ENCODE measurements at places on chromosomes 3 and 15.

DNA sequence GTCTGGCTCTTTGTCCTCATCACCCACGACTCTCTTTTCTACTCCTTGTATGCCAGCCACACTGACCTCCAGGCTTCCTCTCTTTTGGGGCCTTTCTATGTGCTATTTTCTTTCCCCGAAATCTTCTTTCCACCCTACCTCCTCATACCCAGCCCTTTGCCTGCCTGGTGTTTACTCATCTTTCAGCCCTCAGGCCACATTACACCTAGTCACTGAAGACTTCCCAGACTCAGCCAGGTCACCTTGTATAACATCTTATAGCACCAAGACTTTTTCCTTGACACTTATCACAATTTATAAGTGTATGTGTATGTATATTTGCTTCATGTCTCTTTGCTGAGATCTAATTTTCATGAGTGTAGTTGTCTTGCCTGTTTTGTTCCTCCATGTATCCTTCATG is 396.4 kb downstream of the NLGN1 start:
- DNase-seq, result no peak

- peak; percentile 4 for DNase-seq
Observed at GRCh38 chr3:193292386-193292785, 51.4 kb downstream of the PLAAT1 start.

DNA sequence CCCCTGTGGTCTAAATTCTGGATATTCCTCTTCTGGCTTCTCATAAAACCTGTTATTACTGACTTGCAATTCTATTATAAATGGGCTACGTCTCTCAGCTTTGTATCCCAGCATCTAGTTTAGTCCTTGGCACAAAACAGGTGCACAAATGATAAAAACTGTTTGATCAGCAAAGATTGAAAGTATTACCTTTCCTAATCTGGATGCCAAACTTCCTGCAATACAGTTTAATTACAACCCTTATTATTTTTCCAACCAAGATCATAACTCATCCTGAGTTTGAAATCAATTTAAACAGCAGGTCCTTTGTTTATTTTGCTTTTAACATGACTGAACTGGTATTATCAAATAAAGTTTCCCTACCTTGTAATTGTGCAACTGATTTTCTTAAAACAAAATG is 132.6 kb downstream of the ATP1B3 start:
- no peak for DNase-seq

GRCh38 chr3:79844176-79844575 is 76.4 kb upstream of the ROBO1 start:
- no peak for DNase-seq

DNA sequence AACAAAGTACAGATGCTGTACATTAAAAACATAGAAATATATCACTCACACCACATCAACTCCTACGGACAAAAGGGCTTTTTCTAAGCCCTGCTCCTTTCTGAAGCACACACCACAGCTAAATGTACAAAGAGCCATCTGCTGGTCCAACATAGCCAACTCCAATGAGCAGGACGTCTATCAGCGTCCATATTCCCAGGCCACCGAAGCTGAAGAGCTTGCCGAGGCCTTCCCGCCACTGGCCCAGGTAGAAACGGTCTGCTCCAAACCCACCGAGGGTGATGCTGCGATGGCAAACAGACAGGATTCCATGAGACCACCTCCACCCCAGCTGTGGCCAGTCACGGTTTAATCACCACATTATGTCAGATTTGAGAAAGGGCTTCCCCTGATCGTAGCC is 9.8 kb downstream of the TM2D3 start:
- DNase-seq, result no peak

- no peak for DNase-seq
Observed at GRCh38 chr15:67010898-67011616, 54.3 kb upstream of the SMAD3 start.

DNA sequence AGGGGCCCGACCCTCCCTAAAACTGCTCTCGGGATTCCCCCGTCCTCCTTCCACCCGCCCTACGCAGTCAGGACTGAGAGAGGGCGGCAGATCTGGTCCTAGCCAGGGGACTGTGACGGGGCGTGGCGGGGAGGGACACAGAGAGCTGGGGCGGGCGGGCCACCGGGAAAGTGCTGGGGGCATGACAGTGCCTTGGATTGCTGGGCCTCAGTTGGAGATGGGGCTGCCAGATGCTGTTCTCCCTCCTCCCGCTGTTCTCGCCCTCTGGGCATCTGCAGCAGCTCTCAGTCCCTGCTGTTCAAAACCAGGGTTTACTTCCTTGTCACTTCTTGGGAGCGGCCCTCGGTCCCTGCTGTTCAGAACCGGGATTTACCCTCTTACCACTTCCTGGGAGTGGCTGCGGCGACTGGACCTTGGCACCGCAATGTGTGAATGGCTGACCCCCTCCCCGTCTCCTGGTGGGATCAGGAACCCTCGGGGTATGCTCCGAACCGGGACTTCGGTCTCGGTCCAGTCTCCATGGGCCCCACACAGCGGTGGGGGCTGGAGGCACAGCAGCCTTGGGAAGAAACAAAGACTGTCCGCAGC is 1.8 kb upstream of the RPP25 start:
- DNase-seq, result no peak

DNA sequence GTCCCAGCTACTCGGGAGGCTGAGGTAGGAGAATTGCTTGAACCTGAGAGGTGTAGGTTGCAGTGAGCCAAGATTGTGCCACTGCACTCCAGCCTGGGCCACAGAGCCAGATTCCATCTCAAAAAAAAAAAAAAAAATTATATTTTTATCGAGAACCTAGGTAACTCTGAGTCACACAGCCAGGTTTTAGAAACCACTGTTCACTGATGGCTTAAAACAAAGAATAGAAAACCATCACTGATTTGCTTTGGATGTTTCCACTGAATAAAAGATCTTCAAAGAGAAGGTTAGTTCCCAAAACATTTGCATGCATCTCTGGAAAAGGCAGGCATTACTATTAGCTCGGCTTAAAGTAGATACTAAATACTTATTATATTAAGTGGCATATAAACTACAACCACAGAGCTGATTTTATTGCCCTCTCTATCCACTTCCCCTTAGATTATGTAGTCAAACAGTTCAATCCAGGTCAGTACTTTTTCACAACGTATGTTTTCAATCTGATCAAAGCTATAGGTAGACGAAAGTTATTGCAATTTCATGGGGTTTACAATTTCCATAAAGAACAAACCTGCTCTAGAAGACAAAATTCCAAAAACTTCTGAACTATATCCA is 1.4 kb downstream of the B4GALT4 start:
- no peak for DNase-seq

DNA sequence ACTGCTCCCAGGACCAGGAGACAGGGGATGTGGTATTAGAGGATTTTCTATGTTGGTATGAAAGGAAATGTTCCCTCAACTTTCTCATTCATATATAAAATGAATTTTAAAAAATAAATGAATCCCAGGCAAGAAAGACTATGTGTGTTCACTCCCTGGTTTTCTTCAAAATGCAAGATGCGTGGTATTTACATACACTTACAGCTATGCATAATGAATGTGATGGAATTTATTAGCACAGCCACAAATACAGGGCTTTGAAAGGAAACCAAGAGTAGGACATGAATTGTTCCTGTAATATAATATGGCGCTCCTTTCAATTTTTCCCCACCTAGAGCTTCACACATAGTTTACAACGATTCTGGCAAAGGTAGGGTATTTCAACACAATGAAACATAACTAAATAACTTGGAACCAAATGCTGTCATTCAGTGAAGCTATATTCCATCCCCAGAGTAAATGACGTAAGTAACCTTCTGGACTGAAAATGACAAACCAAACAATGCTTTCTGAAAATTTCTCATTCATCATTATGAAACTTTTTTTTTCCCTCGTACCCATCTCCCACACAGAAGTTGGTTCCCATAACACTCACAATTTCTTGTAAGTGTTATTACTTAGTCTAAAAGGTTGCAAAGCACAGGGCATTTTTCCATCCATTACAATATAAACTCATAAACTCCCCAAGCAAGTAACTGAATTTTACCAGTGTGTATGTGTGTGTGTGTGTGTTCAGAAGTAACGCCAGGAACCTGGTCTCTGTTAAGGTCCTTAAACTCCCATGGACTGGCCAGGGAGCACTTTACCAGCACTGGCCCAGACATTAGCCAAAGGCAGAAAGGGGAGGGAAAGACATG is 41.8 kb downstream of the CBLB start:
- no peak for DNase-seq

DNA sequence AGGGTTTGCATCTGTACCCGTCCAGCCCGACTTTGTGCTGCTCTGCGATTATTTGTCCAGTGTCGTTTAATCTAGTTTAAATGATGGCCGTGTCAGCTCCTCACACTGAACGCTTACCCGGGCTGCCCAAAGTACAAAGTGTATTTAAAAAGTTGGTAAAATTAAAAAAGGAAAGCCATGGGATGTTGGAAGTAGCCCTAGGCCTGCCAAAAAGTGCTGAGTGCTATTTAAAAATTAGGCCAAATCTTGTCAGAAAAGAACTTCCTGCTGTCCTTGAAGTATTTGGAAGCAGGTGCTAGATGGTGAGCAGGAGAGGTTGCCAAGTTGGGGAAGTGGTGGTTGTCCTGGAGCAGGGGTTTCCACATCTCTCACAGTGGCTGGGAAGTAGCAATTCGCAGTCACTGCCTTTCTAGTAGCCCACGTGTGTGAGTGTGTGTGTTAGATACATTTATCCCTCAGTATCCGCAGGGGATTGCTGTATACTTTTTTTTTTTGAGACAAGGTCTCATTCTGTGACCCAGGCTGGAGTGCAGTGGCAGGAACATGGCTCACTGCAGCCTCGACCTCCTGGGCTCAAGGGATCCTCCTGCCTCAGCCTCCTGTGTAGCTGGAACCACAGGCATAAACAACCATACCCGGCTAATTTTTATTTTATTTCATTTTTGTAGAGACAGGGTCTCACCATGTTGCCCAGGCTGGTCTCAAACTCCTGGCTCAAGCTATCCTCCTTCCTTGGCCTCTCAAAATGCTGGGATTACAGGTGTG is 664 bp downstream of the PPCDC start:
- no peak for DNase-seq

GRCh38 chr3:149352556-149352955 is 19.1 kb upstream of the TM4SF18 start:
- DNase-seq, result peak; percentile 48

- no peak for DNase-seq
Observed at GRCh38 chr3:66561367-66561766, 60.5 kb upstream of the LRIG1 start.

- DNase-seq, result peak; percentile 42
Observed at GRCh38 chr3:173586166-173586565, 188.6 kb downstream of the NLGN1 start.

GRCh38 chr3:184864000-184864399 is 52.0 kb downstream of the VPS8 start:
- no peak for DNase-seq

DNA sequence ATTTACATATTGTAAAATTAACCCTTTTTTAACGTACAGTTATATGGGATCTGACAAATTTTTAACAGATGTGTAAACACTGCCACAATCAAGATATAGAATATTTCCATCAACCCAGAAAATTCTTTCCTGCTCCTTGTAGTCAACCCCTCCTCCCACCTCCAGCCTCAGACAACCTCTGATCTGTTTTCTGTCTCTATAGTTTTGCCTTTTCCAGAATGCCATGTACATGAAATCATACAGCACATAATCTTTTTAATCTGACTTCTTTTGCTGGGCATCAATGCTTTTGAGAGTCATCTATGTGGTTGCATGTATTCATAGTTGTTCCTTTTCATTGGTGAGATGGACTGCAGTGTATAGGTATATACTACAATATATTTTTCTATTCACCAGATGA is 153.0 kb downstream of the SMAD6 start:
- no peak for DNase-seq

DNA sequence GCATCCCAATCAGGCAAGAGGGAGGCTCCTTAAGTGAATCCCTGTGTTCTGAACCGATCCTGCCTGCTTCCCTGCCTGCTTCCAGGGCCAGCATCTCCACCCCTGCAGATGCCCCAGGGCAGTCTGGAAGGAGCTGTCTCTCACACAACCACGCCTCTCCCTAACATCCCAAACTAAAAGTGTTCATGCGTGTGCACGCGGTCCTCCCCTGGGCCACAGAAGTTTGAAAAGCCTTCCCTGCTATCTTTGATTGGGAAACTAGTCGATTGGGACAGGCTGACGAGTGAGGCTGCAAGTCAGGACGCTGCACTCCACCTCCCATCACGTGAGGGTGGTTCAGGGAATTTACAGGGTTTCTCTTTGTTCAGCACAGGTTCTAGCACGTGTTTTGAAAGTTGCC is 340.9 kb upstream of the ICE2 start:
- DNase-seq, result no peak

DNA sequence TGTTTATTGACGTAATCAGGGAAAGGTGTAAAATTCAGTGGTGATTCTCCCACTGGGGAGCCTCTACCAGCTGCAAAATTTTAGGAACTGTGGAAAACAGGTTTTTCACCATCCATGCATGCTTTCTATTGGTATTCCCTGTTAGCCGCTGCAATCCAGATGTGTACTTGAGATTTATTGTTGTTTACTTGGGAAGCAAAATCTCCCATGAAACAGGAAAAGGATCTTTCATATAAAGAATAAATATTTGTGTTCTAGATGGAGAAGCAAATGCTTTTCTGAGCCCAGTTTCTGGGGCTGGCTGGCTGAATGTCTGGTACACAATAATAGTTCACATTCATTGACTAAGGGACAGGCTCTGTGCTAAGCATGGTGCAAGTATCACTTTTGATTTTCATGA is 144.6 kb upstream of the RASGRP1 start:
- no peak for DNase-seq

- DNase-seq, result no peak
Observed at GRCh38 chr15:61880084-61880483, 180.2 kb downstream of the VPS13C start.

DNA sequence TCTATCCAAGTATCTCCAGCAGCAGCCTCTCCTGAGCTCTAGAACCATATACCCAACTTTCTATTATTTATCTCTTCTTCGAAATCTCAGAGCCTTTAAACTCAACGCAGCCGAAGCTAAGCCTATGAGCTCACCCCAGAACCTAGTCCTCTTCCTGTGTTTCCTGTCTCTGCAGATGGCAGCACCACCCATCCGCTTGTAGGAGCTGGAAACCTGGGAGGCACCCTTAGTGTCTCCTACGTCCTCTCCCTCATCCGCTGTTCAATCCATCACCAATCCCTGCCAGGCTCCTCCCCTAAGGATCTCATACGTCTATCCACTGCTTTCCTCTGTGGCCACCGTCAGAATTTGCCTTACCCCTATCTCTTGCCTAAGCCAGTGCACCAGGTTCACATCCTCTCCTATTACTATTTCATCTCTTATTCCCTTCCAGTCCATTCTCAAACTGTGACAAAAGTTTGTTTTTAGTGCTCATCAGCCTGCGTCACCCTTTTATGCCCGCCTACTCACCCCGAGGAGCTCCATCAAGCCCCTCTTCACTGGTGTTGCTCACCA is 9.6 kb downstream of the VGLL4 start:
- no peak for DNase-seq

GRCh38 chr3:158801696-158802408 is at the start of gene MFSD1:
MFSD1 (plus strand) TSS chr3:158802054; CDS start chr3:158802153, 99 bp downstream.
- DNase-seq, result peak; percentile 85

GRCh38 chr15:29676961-29677402 is 145.3 kb downstream of the TJP1 start:
- DNase-seq, result peak; percentile 63

GRCh38 chr3:52730681-52731080 is 24.8 kb downstream of the SPCS1 start:
- DNase-seq, result no peak

Measured in NCI-H226 (cell line).